ENCODE measurements at places on chromosomes 7 and 10.

GRCh38 chr10:133024704-133025557 is 62.8 kb upstream of the ADGRA1 start:
- DNase-seq = no peak

DNA sequence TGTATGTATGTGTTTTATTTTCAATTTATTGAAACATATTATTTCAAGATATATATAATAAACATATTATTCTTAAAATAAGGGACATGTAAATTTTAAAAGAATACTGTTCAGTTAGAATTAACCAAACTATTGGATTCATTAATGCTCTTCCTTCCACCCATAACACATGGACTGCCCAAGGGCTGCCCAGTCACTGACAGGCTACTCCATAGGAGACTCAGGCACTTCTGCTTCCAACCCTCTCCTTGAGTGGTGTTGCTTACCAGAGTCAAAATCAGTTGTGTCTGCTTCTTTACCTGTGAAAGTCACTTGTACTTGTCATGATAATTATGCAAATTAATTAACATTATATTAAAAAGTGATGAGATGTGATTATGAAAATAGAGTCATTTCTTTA is 9.8 kb upstream of the GPR37 start:
- DNase-seq = no peak

GRCh38 chr10:121845044-121845784 is 82.6 kb downstream of the ATE1 start:
- no peak for DNase-seq

GRCh38 chr7:44264221-44264931 is 61.0 kb downstream of the CAMK2B start:
- no peak for DNase-seq

DNA sequence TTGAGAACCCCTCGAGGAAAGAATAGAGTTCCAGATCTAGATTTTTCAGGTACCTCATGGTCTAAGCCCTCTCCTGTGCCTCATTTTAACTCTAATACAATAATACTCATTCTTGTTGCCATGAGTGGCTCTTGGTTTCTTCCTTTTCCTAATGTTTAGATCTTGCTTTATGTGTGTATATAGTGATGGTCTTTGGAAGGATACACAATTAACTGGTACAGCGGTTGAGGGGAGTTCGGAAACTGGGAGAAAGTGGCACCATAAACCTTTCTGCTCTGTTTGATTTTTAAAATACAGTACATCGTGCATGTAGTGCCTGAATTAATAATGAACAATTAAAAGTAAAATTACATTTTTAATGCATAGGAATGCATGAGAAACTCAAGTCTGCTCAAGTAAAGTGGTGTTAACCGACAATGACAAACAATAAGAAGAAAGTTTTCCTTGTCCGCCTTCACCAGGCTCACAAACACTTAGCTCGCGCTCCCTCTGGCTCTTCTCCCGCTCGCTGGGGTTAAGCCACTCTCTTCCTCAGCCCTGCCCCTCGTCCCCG is 386 bp upstream of the EIF4EBP2 start:
- DNase-seq = no peak

- DNase-seq = no peak
Measured at GRCh38 chr7:146660839-146661238, 544.2 kb downstream of the CNTNAP2 start.

- no peak for DNase-seq
Measured at GRCh38 chr10:99375426-99375825, 46.3 kb downstream of the CNNM1 start.

DNA sequence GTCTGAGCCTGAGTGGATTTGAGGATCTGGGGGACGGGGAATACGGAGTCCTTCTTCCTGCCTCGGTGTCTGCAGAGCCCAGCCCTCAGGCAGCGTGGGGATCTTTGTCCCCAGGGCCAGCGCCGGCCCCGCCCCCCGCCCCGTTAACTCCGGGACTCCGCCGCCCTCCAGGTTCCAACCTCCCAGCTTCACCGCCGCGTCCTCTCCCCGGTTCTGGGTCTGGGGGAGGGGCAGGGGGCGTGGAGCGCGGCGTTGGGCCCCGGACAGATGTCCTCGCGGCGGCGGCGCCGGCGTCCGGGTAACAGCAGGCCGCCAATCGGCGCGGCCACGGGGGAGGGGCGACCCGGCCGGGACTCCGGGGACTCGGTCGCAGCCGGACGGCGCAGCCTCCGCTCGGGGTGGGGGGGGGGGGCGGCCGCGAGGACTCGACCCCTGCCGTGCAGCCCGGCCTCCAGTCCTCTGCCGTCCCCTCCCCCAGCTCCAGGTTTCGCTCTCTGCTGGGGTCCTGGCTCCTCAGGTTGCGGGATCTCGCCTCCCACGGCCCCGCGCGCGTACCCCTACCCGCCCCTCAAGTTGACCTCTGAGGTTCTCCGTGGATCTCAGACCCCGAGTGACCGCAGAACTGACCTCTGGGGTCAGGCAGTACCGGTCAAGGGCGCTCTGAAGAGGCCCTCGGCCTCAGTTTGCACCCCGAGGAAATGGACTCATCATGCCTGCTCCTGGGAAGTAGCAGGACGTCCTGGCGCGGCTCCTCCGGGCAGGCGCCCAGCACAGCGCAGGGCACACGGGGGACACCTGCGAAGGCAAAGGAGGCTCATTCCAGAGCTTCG is 2.3 kb upstream of the ELFN1 start:
- DNase-seq = no peak

GRCh38 chr7:144632724-144633123 is 203.1 kb downstream of the TPK1 start:
- no peak for DNase-seq

DNA sequence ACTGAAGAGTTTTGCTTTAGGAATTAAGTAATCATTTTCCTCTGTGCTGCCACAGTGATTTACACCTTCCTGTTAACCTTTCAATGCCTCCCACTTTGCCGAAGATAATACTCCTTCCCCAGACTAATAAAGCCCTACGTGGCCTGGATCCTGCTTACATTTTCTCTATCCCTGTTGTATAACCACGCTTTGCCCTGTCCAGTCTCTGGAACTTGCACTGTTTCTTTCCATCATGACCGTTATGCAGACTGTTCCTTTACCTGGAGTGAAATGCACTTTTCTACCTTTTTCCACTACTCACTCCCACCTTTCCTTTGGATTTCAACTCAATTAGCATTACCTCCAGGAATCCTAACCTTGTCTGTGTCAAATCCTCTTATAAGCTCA is 154.4 kb downstream of the PRKG1 start:
- no peak for DNase-seq

DNA sequence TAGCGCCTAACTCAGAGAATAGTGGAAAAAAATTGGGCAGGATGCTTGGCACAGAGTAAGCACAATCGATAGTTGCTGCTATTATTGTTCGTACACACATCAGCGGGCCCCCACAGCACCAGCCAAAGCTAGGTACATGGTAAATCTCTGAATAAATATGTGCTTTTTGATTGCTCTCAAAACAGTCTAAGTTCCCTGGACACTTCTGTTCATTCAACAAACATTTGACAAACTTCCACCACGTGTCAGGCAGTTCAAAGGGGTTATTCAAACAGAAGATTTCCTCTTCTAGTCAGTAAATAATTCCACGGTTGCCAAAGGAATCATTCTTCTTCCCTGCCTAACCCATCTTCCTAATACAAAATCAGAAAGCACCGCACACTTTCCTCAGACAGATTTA is 150.8 kb downstream of the DGKI start:
- DNase-seq = no peak

DNA sequence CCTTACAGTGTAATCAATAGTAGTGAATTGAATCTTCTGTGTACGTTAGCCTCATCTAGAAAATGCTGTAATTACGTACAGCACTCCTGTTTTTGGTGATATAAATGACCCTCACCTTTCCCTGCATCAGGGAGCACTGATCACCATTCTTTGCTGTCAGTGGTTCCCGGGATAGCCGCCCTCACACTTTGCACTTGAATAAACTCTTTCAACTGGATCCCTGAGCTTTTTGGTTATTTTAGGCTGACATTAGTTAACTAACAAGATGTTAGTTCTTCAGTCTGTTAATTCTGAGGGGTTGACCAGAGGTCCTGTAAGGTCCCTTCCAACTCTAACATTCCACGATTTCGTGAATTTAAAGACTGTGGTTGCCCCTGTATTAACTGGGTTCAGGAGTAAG is 23.4 kb upstream of the ZC3HAV1 start:
- DNase-seq = no peak

GRCh38 chr7:73960548-73960947 is 67.4 kb upstream of the ELN start:
- DNase-seq = no peak

DNA sequence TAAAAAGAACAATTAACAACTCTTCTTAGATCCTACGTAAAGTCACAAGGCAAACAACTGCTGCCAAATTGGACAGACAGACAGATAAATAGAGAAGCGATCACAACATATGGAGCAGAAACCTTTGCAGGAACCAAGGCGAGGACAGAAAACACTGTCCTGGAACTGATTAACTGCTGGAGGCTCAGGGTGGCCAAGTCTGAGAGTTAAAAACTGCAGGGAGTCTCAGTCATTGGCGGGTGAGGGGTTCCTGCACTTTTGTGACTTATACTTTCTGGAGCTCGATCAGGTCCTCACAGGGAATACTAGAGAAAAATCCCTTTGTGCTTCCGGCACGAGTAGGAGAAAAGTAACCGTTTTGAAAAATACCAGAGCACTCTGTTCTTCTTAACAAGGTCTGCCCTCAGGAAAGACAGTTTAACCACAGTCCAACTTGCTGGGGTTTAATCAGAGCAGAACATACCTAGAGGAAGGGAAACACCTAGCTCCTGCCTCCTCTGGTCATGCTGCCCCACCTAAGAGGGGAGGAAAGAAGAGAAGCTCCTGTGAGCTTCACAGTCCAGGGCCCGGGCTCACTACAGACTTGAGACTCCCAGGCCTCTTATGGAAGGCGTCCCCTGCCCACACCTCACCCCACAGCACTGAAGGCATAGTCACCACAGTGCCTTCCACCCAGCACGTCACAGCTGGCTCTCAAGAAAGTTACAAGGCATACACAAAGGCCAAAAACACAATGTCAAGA is 74.9 kb downstream of the LARP4B start:
- DNase-seq = no peak

- no peak for DNase-seq
Measured at GRCh38 chr10:108515821-108516220, 1351.3 kb upstream of the SORCS1 start.

GRCh38 chr7:139362981-139363380 is 3.3 kb downstream of the LUC7L2 start:
- no peak for DNase-seq

GRCh38 chr7:68276725-68277124 is 1280.1 kb downstream of the TYW1 start:
- no peak for DNase-seq

DNA sequence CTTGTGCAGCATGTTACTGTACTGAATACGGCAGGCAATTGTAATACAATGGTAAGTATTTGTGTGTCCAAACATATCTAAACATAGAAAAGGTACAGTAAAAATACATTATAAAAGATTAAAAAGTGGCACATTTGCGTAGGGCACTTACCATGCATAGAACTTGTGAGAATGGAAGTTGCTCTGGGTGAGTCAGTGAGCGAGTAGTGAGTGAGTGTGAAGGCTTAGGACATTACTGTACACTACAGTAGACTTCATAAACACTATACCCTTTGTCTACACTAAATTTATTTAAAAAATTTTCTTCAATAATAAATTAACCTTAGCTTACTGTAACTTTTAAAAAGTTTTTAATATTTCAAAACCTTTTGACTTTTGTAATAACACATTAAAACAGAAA is 37.5 kb downstream of the BPGM start:
- no peak for DNase-seq

GRCh38 chr7:115352375-115352774 is 430.5 kb downstream of the MDFIC start:
- no peak for DNase-seq

GRCh38 chr7:140261522-140261921 is 84.7 kb upstream of the KDM7A start:
- DNase-seq = no peak

- DNase-seq = peak; percentile 30
Measured at GRCh38 chr10:103504181-103504783, 10.8 kb downstream of the NEURL1 start.
